ENCODE measurements at places on chromosomes 5 and 9. TPM values are rescaled to one million over a fixed set of nuclear protein-coding genes. Genes with fewer than 3 reads are reported as not detected.

TMEFF1 gene
- total RNA-seq: 0.89 TPM

ADAM19 gene
- total RNA-seq: 85.9 TPM

GARIN3 gene
- total RNA-seq: 0.46 TPM

OR1J1 gene
- not detected for total RNA-seq

GRIN3A gene
- total RNA-seq: 0.02 TPM

LRRTM2 gene
- not detected for total RNA-seq
